ENCODE measurements at places on chromosomes 4 and X. TPM values are rescaled to one million over a fixed set of nuclear protein-coding genes. Genes with fewer than 3 reads are reported as not detected.
A peak's percentile ranks its signal among the peaks of the same experiment; 100 is the strongest.

SLC6A14 gene
- total RNA-seq, result 0.05 TPM

- DNase-seq, result no peak
Measured at GRCh38 chr4:111230265-111230664, 607.4 kb upstream of the PITX2 start.

DNA sequence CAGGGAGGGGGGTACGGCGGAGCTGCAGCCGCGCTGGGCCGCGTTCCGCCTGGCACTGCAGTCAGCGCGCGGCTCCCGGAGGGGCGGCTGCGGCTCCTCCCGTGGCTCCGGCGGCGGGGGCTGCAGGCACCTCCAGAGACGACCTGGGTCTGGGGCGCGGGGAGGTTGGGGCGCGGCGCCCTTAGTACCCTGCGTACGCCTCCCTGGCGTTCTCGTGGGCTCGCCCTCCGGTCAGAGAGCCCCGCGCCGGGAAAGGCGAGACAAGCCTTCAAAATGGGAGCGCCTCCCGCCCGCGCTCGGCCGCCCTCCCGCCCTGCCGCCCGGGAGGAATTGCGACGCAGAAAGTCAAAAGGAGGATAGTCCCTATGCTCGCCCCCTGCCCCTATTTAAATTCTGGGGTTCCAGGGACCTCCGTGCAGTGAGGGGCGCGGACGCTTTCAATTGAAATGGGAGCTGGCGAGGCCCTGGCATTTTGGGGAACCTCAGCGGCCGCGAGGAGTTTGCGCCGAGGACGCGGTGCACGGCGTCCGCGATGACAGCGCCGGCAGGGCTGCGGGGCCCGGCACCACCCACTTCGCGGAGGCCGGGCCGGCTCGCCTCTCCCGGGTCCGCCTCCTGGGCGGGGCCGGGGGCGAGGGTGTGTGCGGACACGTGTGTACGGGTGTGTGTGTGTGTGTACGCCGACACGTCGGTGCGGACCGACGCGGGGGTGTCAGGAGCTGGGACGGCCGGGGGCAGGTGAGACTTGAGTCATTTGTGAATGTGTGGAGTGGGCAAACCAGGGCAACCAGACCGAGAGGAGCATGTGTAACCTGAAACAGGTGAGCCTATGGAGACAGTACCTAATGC is 544 bp downstream of the HERC3 start:
- DNase-seq, result peak; percentile 92

GRCh38 chrX:85379174-85379907 is at the start of gene POF1B:
POF1B (minus strand) TSS chrX:85379665; CDS start chrX:85379454, 211 bp downstream.
- no peak for DNase-seq

CXCR3 gene
- total RNA-seq, result 0.13 TPM

KIT gene
- total RNA-seq, result 2.3 TPM

BEX2 gene
- 1.5 TPM for total RNA-seq

DNA sequence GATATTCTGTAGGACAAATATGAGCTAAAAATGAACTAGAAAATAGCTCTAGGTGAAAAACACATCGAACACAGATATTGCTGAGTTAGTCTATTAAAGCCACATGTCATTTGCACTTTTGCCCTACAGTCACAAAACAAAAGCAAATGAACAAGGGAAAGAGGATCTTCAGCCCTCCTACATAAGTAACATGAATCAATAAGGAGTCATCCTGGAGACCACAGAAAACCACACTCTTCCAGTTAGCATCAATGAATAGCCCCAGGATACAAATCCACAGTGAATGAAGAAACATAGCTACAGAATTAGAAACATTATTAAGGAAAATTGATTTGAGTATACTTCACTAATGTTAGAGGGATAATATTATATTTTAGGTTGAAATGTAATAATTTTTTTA is 311.4 kb downstream of the MAPK10 start:
- DNase-seq, result no peak

TRIML2 gene
- not detected for total RNA-seq

- no peak for DNase-seq
Measured at GRCh38 chrX:11760958-11761357, 2.9 kb downstream of the MSL3 start.

PCDH18 gene
- total RNA-seq, result 4.9 TPM

GRCh38 chr4:105112274-105112673 is 34.4 kb upstream of the TET2 start:
- DNase-seq, result no peak

TBC1D8B gene
- 2.5 TPM for total RNA-seq

GRCh38 chr4:151323667-151324066 is 1.7 kb downstream of the SH3D19 start:
- no peak for DNase-seq

DNA sequence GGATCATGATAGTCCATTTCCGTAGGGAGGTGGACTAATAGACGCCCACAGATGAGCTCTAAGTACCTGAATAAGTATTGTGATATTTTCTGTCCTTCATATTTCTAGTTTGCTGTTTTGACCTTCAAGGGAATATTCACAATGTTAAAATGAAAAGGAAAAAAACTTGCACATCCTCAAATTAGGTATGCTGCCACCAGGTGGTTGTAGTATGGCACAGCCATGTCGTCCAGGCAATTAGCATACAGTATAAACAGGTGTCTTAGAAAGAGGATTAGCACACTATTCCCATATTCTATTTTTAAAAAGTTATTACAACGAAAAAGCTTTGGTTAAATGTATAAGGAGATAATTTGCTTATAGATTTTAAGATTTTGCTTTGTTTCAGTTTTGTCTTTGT is 802.0 kb downstream of the RPA4 start:
- DNase-seq, result no peak

DNA sequence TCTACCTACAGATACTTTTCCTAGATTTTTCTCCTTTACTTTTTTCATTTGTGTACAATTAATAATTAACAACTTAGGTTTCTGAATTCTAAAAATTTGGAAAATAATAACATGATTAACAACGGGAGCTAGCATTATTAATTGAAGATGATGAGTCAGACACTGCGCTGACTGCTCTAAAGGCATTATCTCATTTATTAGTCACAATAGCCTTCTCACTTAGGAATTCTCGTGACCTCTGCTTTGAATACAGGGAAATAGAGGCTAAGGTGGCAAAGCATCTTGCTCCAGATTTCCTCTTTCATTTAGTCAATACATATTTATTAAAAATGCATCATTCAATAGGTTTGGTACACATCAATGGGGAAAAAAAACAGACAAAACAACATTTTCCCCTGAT is 441.3 kb downstream of the PCDH18 start:
- DNase-seq, result no peak

DNA sequence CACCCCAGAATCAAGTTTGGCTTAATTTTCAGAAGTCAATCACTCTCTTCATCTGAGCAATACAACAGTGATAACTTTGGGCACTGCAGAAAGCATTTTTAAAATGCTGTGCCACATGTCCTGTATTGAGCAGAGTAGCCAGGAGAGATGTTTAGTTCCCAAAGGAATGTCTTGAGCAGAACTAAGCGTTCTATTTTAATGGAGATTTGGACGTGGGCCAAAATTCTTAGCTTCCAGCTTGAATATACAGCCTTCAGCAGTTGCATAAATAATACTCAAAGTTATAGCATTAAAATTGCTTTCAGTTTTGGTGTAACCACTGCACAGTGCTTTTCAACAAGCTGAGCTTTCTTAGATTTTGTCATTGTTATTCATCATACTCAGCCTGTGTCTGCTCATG is 679.2 kb downstream of the NLGN4X start:
- DNase-seq, result no peak

DNA sequence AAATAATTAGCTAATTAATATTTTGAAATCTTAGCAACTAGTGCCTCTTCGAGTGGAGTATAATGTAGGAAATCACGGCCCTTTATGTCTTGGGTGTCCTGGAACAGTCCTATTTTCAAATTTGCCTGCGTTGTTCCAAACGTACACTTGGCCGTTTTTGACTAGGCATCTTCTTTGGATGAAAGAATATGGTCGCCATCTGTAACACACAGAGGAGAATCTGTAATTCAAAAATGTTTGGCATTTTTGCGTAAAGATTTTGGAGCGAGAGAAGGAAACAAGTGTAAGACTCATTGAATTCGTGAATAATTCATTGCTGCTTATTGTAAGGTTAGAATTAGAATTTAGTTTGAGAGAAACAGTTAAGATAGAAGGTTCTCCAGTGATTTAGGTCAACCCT is 61.5 kb upstream of the CLCN4 start:
- DNase-seq, result no peak

DNA sequence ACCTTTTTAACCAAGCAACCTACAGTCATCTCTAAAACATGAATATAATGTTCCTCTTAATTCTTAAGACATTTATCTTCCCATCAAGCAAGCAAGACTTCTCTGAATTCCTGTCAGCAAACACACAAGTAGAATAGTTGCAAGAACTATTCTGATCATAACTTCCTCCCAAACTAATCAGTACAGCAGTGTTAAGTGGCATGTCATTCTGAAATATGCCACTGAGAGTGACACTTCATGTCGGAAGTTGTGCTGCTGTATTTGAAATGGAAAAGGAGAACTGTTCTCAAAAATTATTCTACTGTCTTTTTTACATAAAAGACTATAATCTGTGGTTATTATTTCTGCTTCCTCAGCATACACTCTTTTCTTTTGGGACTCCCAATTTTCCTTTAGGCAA is 546.6 kb downstream of the PCDH18 start:
- DNase-seq, result no peak

- DNase-seq, result no peak
Measured at GRCh38 chr4:101464596-101464995, 117.3 kb upstream of the PPP3CA start.

ADH1B gene
- 12.6 TPM for total RNA-seq

DNA sequence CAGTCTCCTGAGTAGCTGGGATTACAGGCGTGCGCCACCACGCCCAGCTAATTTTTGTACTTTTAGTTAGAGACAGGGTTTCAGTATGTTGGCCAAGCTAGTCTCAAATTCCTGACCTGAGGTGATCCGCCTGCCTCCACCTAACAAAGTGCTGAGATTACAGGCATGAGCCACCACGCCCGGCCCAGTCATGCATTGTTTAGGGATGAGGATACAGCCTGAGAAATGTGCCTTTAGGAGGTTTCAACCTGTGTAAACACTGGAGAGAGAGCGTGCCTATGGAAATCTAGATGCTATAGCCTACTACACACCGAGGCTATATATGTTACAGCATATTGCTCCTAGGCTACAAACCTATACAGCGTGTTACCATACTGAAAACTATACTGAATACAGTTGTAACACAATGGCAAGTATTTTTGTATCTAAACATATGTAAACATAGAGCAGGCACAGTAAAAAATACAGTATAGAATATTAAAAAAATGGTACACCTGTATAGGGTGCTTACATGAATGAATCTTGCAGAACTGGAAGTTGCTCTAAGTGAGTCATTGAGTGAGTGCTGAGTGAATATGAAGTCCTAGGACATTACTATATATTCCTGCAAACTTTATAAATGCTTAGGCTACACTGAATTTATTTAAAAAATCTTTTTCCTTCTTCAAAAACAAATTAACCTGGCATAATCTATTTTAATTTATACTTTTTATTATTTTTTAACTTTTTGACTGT is 588.2 kb upstream of the ADGRL3 start:
- DNase-seq, result no peak

DNA sequence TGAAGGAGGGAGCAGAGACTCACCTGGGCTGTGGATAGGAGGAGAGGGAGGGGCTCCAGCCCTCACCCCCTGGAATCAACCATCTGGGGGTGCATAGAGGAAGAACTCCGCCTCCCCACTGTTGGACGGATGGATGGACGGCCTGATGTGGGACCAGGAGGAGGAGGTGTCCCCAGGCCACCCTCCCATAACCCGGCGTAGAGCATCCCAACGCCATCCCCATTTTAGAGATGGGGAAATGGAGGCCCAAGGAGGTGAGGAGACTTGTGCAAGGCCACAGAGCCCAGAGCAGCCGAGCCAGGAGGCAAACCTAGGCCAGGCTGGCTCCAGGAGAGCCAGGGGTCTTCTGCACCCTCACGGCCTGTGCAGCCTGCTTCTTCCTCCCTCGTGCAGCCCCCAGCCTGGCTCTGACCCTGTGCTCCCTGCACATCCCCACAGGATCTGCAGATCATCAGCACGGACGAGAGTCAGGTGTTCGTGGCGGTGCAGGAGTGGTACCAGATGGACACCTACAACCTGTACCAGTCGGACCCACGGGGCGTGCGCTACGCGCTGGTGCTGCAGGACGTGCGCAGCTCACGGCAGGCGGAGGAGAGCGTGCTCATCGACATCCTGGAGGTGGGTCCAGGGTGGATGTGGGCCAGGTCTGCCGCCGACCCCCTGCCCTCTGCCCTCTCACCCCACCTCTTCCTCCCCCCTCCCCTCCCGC is 241.0 kb upstream of the PSAPL1 start:
- no peak for DNase-seq

GRCh38 chr4:152334931-152335330 is 201.0 kb downstream of the FBXW7 start:
- DNase-seq, result no peak
